ENCODE measurements at places on chromosomes 5 and 9.

DNA sequence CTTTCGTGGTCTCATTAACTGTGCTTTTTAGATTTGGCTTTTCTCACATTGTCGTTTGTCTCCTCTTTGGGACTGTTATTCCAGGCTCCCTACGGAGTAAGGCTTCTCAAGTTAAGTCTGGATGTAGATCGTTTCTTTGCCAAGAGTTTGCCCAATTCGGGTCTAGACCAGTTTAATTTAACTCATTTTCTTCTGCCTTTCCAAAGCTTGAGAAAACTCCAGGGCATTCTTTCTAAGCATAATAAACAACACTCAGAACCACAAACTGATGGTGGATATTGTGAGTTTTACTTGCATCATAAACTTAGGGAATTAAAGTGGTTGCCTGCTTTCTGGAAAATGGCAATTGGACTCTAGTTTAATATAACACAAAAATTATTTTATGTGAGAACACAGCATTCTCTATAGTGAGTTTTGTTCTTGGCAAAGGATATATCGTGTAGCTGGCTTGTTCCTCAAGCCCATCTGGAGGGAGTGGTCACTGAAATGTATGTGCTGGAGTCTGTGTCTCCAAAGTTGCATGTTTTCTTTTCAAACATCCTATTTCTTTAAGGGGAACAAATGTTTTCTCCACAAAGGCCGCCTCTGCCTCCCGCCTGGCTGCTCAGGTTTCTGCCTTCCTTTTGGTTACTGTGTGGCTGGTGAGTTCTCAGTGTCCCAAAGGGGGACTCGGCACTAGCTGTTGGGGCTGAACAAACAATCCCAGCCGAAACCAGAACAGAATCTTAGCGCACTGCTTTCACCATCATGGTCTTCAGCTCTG is 211.3 kb upstream of the FBN2 start:
- DNase-seq: no peak

GRCh38 chr5:6472792-6473191 is 24.1 kb downstream of the UBE2QL1 start:
- DNase-seq: no peak

- DNase-seq: no peak
These were observed 23.5 kb downstream of the PDGFRB start for GRCh38 chr5:150131978-150132694.

DNA sequence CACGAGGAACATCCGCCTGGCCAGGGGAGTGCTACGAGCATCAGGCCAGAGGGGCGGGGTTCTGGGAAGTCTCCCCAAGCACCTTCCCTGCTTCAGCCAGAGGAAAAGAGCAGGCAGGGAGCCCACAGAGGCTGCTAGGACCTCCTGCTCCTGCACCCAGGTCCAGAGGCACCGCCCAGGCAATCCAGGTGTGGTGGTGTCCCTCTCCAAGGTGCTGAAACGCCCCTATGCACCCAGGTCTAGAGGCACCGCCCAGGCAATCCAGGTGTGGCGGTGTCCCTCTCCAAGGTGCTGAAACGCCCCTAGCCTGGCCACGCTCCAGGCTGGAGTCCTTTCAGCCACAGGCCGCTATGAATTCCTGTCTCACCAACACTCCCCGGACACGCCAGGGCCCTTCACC is 10.7 kb upstream of the UBAC1 start:
- peak; percentile 83 for DNase-seq

DNA sequence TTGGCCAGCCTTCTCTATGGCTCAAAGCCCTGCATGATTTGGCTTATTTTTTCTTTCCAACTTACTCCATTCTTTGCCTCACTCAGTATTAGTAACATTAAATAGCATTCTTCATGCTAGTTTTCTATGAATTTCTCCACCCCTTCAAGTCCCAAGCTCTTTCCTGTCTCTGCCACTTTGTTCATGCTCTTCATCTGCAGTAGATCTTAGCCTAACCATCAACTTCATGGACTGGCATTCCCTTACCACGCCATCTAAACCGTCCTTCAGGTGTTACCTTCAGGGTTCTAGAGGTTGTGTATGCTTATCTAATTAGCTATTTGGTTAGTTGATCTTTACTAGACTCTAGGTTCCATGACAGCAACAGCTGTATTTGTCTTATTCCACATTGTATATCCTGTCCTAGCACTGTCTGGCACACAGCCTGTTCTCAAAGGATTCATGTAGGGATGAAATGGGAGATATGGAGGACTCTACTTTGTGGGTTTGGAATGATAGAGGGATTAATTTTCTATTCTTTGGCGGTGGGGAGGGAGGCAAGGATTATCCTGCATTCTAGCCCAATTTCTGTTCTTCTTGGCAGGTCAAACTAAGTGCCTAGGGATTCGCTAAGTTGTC is 26.4 kb downstream of the TMEM167A start:
- no peak for DNase-seq

- DNase-seq: no peak
These were observed 10.3 kb downstream of the POLR1E start for GRCh38 chr9:37496020-37496419.

All from NT2/D1 (cell line).